ENCODE measurements at places on chromosomes 7 and 10.

- DNase-seq = peak; percentile 83
Observed at GRCh38 chr7:85186521-85187241, at the start of gene SEMA3D. Gene SEMA3D (minus strand): TSS chr7:85187056. CDS start chr7:85121891, 65,165 bp downstream.

DNA sequence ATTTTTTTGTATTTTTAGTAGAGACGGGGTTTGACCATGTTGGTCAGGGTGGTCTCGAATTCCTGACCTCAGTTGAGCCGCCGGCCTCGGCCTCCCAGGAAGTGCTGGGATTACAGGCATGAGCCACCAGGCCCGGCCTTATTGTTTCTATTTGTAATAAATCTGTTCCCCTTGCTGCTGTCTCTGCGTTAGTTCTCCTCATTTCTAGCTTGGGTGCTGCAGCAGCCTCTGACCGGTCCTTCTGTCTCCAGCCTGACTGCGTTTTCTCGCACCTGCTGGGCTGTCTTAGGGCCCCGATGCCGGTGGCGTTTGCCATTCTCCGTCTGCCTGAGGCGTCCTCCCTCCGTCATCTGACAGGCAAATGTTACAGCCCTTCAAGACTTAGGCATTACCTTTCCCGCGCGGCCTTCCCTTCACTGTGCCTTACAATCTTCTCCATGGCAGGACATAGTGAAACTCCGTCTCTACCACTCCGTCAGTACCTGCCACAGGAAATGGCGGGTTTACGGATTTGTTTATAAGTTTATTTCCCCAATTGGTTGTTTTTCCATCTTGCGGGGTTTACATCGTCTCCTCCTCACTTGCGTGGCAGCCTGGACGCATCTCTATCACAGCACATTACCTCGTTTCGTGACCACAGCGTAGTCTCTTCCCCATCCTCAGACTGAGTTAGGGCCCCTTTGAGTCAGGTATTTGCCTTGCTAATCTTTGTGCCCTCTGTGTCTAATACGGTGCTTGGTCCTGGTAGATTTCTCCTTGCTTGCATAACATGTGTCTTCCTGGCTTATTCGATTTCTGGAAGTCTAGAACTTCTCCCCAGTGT, 2.3 kb upstream of the GIMAP8 start:
- no peak for DNase-seq

- no peak for DNase-seq
Observed at GRCh38 chr7:50333221-50333651, 28.7 kb downstream of the IKZF1 start.

DNA sequence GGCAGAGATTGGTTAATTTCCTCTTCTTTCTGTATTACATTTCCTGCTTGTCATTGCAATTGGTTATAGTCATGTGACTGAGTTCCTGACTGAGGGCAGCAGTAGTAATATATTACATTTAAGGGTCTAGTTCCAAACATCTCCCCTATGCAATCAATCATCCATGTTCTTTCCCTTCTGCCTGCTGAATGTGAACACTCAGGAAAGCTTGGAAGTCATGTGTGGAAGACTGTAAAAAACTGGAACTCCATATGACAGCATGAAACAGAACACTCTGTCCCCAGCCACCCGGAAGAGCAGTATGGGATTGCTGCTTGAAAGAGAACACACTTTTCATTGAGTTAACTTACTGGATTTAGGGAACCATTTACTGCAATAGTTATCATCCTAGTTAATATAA, 459.7 kb upstream of the SEMA3A start:
- no peak for DNase-seq

DNA sequence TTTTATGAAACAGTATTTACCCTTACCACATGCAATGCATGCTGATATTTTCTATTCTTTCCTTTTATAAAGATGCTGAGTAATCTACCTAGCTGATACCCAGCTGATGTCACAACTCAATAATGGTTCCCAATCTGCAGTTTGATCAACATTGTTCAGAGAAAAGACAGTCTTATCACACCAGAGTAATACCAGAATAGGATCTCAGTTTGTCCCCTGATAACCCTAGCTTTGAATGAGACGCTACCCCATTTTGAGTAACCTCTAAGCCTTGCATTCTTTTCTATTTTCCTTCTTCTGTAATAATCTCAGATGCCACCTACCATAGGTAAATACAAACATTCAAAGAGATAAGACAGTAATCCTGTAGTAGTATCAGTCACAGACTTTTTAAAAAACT, 99.6 kb upstream of the RELN start:
- DNase-seq = no peak

GRCh38 chr7:47669178-47669891, 87.4 kb upstream of the TNS3 start:
- DNase-seq = no peak

- no peak for DNase-seq
Observed at GRCh38 chr10:89458291-89458690, 43.9 kb downstream of the IFIT5 start.

DNA sequence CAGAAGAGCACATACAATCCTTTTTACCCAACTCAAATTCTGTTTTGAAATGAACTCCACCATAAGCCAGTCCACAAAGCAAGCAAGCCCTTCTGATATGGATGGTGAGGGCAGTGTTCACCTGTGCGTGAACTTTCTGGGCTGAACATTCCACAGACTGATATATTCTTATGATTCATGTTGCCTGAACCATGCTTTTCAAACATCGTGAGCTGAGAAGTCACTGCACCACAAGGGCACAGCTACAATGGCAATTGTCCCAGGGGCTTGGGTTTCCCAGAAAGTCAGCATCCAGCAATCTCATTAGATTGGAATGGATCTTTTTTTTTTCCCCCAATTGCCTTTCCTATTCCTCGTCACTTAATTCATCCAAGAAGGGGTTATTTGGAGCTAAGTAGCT, 86.9 kb upstream of the ZNF438 start:
- no peak for DNase-seq

DNA sequence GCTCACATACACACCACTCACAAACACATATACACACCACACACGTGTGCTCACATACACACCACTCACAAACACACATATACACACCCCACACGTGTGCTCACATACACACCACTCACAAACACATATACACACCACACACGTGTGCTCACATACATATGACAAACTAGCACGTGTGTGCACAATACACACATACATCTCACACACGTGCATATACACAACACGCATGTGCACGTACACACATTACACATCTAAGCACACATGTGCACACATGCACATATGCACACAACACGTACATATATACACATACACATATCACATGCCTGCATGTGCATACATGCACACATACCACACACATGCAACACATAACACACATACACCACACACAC, 78.3 kb upstream of the FOXK1 start:
- DNase-seq = no peak

DNA sequence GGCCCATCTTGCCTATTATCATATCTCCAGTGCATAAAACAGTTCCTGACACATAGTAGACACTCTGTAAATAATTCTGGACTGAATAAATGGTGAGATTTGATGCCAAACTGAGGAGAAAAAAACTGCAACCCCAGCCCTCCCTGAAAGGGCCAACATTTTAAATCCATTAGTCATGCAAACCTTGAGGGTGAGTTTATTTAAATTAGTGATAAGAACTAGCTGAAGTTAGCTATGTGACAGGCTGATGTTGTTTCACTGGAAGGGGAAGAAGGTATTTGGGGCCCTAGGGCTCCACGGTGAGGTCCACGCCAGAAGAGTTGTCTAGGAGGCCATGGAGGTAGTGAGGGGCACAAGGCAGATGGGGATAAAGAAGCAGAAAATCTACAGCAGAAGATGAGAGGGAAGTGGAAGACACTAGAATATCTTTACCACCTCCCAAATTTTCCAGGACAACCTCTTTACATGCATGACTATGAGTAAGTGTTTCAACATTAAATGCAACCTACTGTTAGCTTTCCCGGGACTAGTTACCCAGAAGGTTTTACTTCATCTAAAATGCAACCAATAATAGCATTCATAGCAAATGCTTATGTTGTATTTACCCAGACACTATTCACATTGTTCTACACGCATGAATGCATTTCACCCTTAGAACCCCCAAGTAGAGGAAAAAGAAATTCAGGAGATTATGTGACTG, 183.2 kb upstream of the LYZL1 start:
- no peak for DNase-seq

DNA sequence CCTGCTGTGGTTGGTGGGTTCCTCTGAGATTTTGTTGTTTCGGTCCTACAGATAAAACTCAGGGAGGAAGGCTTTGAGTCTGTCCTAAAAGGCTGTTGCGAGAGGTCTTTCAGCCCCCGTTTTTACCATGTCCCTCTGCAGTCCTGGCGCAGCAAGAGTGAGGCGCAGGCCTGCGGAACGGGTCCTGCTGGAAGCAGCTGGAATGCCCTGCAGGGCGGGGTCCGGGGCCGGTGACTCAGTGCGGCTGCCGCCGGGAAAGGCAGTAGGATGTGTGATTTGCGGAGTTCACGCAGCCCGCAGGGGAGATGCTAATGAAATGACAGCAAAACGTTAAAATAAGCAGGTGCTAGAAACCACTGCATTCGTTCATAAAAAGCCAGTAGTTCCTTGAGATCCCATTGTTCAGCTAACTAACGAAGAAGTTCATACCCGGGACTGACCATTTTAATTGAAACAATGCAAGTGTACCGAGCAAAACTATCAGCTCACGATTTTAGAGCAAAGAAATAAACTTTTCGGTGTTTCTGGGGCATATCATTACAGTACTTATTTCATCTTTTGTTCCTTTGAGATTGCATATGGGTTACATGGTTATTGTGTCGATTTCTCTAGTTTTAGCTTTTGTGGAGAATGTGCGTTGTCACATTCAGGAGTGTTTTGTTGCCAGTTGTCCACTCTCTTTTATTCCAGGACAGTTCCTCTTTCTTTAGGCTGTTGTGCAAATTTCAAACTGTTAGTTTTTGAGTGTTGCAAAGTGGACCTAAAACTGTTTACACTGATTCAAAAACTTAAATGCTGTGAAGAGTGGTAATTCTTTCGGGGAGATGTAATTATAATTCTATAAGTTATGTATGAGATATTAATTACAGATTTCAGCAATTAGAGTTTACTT, 783 bp downstream of the ANLN start:
- DNase-seq = peak; percentile 71

GRCh38 chr7:17071866-17072265, 190.1 kb upstream of the AGR3 start:
- no peak for DNase-seq

GRCh38 chr7:1842321-1843221, 172.5 kb downstream of the ELFN1 start:
- DNase-seq = no peak
